GOT3 (cell line): ENCODE measurements at places on chromosomes 2 and 18.

GRCh38 chr2:147325990-147326389 is 518.8 kb upstream of the ACVR2A start:
- DNase-seq, result no peak

- DNase-seq, result no peak
Measured at GRCh38 chr2:142065156-142065555, 65.7 kb downstream of the LRP1B start.

- no peak for DNase-seq
Measured at GRCh38 chr2:53630026-53630606, 137.5 kb upstream of the CHAC2 start.

GRCh38 chr2:207867056-207867455 is 97.3 kb upstream of the FZD5 start:
- DNase-seq, result no peak

- no peak for DNase-seq
Measured at GRCh38 chr18:61132031-61132430, 201.2 kb upstream of the CDH20 start.

DNA sequence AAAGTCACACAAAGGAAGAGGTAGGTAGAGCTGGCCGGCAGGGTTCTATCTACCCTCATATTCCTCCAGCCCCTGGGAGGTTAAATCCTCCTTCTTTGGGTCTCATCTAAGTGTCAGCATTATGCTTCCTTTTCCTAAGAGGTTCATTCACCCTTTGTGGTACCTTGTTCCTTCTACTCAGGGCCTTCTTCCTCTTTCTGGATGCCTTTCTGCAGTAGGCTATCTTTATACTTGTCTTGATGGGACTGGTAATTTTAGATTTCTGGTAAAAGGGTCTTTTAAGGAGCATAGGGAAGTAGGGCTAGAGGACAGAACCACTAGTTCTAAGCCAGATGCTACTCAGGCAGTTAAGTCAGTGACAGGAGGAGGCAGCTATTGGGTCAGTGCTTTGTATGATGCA is 13.7 kb upstream of the TNP1 start:
- DNase-seq, result no peak

DNA sequence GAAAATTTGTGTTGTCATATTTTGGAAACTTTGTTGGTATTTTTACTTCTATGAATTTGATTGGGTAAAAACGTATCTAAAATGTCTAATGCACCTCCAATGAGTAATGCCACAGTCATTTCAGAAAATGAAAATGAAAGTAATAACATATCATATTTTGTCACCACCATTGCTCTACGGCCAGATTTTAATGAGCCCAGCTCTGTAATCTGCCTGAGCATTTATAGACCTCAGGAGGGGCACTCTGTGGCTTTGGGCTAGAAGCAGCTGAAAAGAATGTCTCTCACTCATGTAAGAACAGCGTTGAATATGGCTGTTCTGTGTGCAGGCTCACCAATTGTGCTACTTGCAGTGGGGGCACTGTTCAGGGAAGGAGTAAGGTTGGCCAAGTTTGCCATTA is 32.7 kb upstream of the ABCA12 start:
- DNase-seq, result no peak

DNA sequence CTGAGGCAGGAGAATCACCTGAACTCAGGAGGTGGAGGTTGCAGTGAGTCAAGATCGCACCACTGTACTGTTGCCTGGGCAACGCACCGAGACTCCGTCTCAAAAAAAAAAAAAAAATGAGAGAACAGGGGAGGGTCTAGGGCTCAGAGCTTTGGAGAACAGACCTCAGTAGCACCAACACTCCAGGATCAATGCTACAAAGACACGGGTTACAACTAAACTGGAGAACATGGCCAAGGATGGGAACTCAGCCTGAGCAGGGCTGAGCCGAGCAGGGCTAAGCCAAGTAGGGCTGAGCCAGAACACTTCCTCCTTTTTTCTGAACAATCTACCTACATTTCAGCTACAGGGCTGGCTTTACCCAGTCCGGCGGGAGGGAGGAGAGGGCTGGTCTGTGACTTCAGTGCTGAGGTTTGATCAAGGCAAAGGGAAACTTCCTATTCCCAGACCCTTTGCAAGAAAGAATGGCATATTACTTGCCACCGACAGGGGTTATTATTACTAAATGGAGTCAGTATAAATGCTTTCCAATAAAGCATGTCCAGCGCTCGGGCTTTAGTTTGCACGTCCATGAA is 2.9 kb upstream of the CASP8 start:
- DNase-seq, result no peak

- DNase-seq, result no peak
Measured at GRCh38 chr18:23126376-23127056, 8.8 kb upstream of the CABLES1 start.

GRCh38 chr2:54015798-54016699 is 45.3 kb upstream of the PSME4 start:
- DNase-seq, result no peak

DNA sequence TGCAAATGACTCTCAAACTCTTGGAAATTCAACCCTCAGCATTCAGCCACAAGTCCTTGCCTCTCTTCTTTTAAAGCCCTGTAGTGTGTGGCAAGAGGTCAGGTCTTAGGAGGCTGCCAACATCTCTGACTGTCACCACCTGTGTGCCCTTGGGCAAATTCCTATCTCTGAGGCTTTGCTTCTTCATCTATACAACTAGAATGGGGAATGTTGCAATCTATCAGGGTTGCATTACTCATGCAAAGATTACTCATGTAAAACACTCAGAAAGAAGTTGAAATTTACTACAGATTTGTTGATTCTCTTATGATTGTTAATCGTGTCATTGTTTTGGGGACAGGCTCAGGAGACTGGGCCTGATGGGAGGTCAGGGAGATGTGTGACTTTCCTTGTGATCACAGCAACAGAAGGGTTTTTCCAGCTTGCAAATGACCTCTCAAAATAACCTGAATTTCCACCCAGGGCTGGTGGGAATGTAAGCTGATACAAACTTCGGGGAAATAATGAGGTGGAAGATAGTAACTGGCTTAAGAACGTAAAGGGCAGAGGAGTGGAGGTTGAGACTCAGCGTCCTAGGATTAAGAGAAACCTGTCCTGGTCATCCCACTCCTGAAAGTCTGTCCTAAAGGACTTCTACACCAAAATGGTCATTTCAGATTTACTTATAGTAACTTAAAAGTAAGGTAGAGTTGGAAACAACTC is 32.1 kb upstream of the SIGLEC15 start:
- DNase-seq, result no peak

DNA sequence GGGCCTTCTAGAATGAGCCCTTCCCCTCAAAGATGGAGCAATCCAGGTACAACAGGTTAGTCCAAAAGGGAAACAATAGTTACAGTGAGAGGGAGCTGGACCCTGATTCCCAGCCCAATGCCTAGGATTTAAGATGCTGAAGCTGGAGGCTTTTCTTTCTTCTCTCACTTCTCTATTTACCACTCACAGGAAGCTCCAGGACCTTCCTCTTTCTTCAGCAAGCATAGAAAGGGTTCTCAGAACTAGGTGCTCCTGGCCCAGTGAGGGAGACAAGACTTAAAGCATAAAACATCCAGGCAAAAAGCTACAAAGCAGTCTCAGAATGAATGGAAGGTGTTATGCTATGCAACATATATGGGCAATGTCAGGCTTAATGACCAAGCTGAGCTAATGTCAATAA is 279.0 kb downstream of the SRBD1 start:
- no peak for DNase-seq

DNA sequence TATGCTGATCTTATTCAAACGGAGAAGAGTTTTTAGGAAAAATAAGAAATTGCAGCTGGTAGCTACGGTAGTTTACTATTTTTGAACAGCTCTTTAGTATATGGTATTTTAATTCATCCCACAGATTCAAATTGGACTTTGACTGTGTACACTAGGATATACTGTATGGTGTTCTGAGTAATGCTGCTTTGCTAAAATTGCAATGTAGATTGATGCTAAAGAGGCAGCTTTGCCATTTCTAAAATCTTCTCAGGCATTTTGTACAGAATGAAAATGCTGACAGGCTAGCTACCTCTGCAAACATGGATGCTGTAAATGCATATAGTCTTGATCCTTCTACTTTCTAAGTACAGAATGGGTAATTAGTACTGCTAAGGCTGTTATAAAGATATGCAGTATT is 826.6 kb upstream of the POU3F3 start:
- DNase-seq, result no peak

DNA sequence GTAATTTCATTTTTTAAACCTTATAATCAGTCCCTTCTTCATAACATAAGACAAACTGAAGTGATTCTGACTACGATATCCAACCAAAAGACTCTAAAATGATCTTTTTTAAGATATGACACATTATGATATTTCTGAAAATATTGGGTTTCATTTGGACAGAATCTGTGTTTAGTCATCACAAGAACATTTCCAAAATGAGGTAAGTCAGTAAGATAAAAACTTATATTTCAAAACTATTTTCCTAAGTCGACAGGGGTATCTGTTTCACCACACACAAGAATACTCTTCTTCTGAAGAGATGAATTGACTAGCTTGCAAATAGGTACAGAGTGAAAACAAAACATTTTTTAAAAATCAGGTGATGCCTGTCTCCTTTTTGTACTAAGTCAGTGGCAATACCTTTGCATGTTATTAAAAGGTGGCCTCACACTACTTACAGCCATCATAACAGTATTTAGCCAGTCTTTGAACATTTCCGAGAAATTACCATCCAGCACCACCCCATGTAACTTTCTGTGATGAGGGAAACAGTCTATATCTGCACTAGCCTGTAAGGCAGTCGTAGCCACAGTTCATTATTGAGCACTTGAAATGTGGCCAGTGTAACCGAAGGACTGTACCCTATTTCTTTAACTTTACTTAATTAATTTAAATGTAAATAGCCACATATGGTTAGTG is 13.5 kb downstream of the STK39 start:
- DNase-seq, result no peak
